CD14-positive monocyte (primary cell): ENCODE measurements at places on chromosomes 13 and 19. TPM values are rescaled to one million over a fixed set of nuclear protein-coding genes. Genes with fewer than 3 reads are reported as not detected.

Gene KCNN1
- polyA plus RNA-seq = not detected in 2 replicates

Gene LRRC25
- polyA plus RNA-seq = 416 TPM

- no peak for DNase-seq
Measured at GRCh38 chr19:3979289-3979673, 6.0 kb downstream of the EEF2 start.

DNA sequence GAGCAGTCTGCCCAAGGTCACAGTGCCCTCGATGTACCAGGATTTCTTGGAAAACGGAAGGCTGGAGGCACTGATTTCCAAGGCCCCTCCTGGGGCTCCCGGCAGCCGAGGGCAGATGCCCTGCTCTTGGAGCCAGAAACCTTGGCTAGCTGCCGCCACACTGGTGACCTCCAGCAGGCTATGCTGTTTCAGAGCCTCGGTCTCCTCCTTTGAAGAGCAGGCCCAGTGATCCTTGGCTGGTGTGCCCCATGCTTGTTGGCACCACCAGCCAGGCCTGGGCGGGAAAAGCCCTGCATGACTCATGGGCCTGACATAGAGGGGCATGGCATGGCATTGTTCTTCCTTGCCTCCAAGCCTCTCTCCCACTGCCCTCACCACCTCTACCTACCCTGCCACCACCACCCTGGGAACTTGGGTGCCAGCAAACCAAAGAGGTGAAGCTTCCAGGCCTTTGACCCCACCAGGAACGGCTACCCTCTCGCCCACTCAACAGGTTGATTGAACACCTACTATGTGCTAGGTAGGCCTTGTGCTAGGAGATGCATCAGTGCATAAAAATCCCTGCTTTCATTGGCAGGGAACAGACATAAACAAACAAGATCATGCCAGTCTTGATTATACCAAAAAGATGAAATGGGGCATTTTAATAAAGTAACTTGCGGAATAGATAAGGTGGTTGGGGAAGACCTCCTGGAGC, 1.6 kb upstream of the CLEC11A start:
- DNase-seq = no peak
